ENCODE measurements at places on chromosomes 1 and 21.

DNA sequence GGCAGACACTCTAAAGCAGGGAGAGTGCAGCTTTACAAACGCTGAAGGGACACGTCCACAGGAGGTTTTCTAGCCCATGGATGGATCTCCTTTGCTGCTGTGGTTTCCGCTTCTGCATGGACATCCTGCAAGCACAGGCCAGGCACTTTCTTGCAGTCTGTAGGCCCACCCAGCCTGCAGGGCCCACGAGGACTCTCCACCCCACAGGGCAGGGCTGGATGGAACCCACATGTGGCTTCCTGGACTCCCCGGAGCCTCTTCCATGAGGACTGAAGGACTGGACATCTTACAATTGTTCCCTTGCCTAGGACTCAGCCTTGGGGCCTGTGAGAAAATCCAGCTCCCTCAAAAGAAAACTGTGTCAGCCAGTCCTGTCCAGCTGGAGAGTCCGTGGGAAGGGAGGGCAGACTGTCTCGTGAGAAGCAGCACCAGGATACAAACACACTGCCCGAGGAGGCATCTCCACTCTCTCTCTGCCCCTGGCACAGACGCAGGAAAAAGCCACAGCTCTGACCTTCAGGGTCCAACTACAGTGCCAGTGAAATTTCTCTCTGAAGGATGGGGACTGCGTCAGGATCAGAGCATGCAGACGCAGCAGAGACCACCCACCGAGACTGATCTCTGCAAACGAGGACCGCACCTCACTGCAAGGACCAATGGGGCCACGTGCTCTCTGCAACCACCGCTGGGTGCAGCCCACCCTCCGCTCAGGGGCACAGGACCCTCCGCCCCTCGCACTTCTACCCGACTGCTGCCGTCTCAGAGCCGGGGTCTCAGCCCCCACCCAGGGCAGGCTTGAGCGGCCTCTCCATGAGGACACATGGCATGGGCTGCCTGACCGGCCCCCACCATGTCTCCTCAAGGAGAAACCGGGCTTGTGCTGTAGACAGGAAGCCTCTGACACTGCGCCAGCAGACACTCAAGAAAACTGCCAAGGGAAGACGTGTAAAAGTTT, 130.1 kb downstream of the NPHP4 start:
- no peak overlapping the region for H3K27ac ChIP-seq
- DNase-seq: no peak
- peaks cover 6% of the 10 kb centered on the region for H3K36me3 ChIP-seq
- no peaks in the 10 kb centered on the region for H3K4me1 ChIP-seq
- no peaks in the 10 kb centered on the region for H3K27me3 ChIP-seq

GRCh38 chr1:99641558-99641957, 4.4 kb upstream of the PALMD start:
- no peak overlapping the region for H3K27ac ChIP-seq
- no peaks in the 10 kb centered on the region for H3K4me1 ChIP-seq
- H3K27me3 ChIP-seq: no peaks in the 10 kb centered on the region
- DNase-seq: no peak
- H3K36me3 ChIP-seq: no peaks in the 10 kb centered on the region

DNA sequence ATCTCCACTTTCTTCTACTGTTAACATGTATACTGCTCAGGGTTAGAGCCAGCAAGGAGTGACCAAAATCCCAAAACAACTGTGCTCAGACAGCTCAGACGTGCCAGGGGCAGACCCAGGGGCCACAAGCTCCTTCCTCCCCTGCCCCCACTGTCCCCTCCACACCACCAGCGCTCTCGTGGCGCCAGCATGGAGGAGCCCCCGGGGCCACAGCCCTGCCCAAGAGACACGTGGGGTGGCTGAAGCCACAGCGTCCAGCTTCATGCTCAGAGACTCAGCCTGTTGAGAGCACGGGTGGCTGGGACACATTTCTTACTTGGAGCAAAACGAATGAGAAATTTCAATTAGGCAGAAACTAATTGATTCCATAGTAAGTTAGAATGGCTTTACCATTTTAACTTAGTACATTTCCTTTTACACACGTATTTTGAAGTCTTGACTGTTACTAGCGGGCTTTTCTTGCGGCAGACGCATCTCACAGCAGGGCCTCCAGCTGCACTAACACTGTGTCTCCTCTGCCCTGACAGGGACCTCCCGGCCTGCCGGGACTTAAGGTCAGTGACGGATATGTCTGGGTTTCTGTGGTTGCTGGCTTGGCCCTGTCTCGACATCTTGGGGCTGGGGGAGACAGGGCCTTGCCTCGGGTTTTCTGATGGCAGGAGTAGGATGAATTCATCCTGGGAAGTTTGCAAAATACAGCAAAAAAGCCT, 54.2 kb downstream of the SLC19A1 start:
- H3K4me3 ChIP-seq: no peak overlapping the region
- no peak for DNase-seq
- no peaks in the 10 kb centered on the region for H3K4me1 ChIP-seq
- no peak overlapping the region for H3K27ac ChIP-seq

- no peak overlapping the region for H3K4me3 ChIP-seq
- no peak overlapping the region for H3K27ac ChIP-seq
- no peaks in the 10 kb centered on the region for H3K27me3 ChIP-seq
- no peaks in the 10 kb centered on the region for H3K4me1 ChIP-seq
Measured at GRCh38 chr1:85504417-85504816, 39.5 kb upstream of the DDAH1 start.

GRCh38 chr1:43557744-43558245, 27.1 kb downstream of the PTPRF start:
- no peaks in the 10 kb centered on the region for H3K27me3 ChIP-seq
- no peaks in the 10 kb centered on the region for H3K36me3 ChIP-seq
- DNase-seq: no peak
- H3K27ac ChIP-seq: no peak overlapping the region
- no peaks in the 10 kb centered on the region for H3K4me1 ChIP-seq

DNA sequence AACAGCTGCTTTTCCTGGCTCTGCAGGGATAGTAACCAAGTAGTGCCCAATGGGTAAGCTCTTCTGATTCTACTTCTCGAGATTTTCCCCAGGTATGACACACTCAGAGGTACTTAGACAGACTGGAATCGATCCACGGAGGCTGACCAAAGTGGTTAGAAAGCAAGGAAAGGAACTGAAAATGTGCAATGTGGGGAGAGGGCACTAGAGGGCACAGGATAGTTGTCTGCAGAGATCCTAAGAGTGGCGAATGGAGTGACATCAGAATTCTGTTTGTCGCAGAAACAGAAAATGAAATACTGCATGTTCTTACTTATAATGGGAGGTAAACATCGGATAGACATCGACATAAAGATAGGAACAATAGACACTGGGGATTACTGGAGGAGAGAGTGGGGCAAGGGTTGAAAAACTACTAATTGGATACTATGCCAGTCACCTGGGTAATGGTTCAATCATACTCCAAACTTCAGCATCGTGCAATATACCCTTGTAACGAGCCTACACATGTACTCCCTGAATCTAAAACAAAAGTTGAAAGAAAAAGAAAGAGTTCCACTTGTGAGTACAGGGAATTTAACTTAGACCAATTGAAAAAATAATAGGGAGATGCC, 23.3 kb downstream of the CYP2J2 start:
- no peaks in the 10 kb centered on the region for H3K27me3 ChIP-seq
- no peak overlapping the region for H3K4me3 ChIP-seq
- H3K4me1 ChIP-seq: no peaks in the 10 kb centered on the region
- H3K36me3 ChIP-seq: no peaks in the 10 kb centered on the region
- H3K27ac ChIP-seq: no peak overlapping the region

- no peak for DNase-seq
- no peaks in the 10 kb centered on the region for H3K36me3 ChIP-seq
- H3K4me3 ChIP-seq: no peak overlapping the region
- H3K27me3 ChIP-seq: no peaks in the 10 kb centered on the region
- no peaks in the 10 kb centered on the region for H3K4me1 ChIP-seq
Measured at GRCh38 chr1:162360874-162361260, 15.8 kb downstream of the SPATA46 start.

GRCh38 chr1:209403921-209404320, 179.6 kb upstream of the CAMK1G start:
- H3K4me3 ChIP-seq: no peak overlapping the region
- no peaks in the 10 kb centered on the region for H3K4me1 ChIP-seq
- DNase-seq: no peak
- no peaks in the 10 kb centered on the region for H3K36me3 ChIP-seq
- H3K27ac ChIP-seq: no peak overlapping the region

DNA sequence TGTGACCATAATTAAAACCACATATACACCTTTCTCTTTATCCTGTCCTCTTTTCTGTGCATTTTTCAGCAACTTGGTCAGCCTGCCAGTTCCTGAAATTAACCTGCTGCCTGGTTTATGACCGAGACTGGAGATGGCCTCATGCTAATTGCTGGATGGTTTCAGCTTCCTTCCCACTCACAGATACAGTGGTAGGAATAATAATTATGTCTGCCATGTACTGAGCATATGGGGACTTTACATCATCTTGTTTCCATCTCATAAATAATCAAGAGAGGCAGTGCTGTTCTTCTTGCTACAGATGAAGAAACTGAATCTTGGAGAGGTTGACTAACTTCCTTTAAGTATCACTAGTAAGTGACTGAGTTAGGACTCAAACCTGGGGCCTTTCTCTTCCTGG, 148.2 kb downstream of the NOS1AP start:
- H3K27me3 ChIP-seq: no peaks in the 10 kb centered on the region
- no peak overlapping the region for H3K27ac ChIP-seq
- no peak for DNase-seq
- no peaks in the 10 kb centered on the region for H3K4me1 ChIP-seq
- H3K36me3 ChIP-seq: no peaks in the 10 kb centered on the region

DNA sequence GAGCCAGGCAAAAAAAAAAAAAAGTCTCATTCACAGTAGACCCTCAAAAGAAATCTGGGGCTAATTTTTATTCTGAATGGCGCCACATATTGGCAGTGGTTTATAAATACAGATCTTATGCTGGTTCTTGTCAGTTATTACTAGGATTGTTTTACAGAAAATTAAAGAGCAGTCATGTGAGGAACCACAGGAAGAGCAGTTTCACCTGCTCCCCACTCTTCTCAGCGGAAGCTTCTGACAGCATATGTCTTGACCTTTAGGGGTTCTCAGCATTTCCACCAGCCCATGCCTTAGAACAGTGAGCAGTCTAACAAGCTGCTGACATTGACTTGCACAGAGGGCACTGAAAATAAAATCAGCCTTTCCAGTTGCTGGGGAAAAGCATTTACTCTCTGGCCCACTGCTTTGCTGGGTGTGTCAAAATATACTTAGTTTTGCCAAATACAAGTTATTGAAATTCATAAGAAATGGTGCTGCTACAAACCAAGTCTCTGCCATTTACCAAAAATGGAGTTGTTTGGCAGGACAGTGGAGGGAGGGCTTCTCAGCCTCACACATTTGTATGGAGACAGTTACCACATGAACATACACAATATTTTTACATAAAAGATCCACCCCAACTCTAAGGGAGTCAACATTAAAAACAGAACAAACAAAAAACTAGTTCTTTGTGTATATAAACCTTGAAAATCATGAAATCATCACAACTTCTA, 144.2 kb downstream of the SYT2 start:
- H3K27me3 ChIP-seq: no peaks in the 10 kb centered on the region
- no peak for DNase-seq
- H3K4me1 ChIP-seq: no peaks in the 10 kb centered on the region
- H3K4me3 ChIP-seq: no peak overlapping the region

- H3K27me3 ChIP-seq: no peaks in the 10 kb centered on the region
- no peaks in the 10 kb centered on the region for H3K4me1 ChIP-seq
- H3K27ac ChIP-seq: no peak overlapping the region
- no peak for DNase-seq
Measured at GRCh38 chr1:222767152-222767571, 30.2 kb downstream of the FAM177B start.

DNA sequence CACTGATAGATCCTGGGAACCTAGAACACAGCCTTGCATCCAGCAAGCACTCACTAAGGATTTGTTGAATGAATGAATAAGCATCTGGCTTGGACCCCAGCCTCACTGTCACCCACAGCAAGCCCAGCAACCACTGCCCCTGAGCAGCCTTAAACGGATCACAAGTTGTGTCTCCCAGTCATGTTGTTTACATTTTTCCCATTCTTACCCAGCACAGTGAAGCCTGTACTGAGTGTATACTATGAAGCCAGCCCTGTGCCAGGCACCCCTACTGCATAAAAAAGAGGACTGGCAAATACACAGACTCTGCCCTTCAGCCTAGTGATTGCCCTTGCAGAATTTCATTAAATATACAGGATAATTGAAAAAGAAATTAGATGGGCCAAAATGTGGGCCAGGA, 30.2 kb downstream of the RRAGC start:
- H3K27ac ChIP-seq: no peak overlapping the region
- no peaks in the 10 kb centered on the region for H3K4me1 ChIP-seq
- DNase-seq: no peak
- no peaks in the 10 kb centered on the region for H3K27me3 ChIP-seq

- H3K36me3 ChIP-seq: no peaks in the 10 kb centered on the region
- no peaks in the 10 kb centered on the region for H3K27me3 ChIP-seq
- no peak overlapping the region for H3K4me3 ChIP-seq
- no peak for DNase-seq
Measured at GRCh38 chr1:225747566-225747965, 30.1 kb upstream of the SRP9 start.

DNA sequence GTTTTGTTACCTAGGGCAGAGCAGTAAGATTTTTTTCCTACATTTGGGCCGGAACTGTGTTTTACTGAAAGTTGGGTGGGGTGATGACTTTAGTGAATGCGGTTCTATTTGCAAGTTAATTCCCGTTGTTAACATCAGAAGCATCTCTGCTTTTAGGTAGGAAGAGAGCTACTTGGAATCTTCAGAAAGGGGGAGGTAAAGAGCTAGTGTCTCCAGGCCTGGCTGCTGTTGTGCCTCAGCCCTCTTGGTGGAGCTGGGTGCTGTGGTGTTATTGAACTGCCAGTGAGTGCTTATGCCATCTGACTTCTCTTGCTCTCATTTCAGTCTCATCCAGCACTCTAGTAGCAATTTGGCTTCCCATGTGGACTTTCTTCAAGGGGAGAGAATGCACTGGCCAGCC, 3.4 kb downstream of the KDM4A start:
- no peaks in the 10 kb centered on the region for H3K27me3 ChIP-seq
- peaks cover 46% of the 10 kb centered on the region for H3K36me3 ChIP-seq
- peaks cover 16% of the 10 kb centered on the region for H3K4me1 ChIP-seq

DNA sequence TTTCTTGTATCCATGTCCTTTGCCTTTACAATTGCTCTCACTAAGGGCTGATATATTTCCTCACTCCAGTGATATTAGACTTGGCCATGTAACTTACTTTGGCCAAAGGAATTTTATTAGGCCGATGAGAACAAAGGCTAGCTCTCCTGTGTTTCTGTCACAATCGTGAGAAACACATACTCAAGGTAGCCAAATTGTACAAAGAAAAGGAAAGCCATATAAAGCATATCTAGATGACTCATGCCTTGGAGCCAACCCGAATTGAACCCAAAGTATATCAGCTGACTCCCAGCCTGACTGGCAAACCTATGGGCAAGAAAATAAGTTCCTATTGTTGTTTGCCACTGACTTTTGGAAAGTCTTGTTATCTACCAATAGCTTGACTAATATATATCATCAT, 371.7 kb upstream of the LRRC7 start:
- H3K4me1 ChIP-seq: no peaks in the 10 kb centered on the region
- H3K36me3 ChIP-seq: no peaks in the 10 kb centered on the region
- H3K4me3 ChIP-seq: no peak overlapping the region
- H3K27me3 ChIP-seq: no peaks in the 10 kb centered on the region
- no peak for DNase-seq

GRCh38 chr1:178692564-178693327, 32.3 kb upstream of the RALGPS2 start:
- DNase-seq: no peak
- no peaks in the 10 kb centered on the region for H3K27me3 ChIP-seq
- H3K27ac ChIP-seq: no peak overlapping the region
- H3K4me1 ChIP-seq: no peaks in the 10 kb centered on the region
- H3K36me3 ChIP-seq: no peaks in the 10 kb centered on the region
- H3K4me3 ChIP-seq: no peak overlapping the region

- H3K4me3 ChIP-seq: peak overlapping the region; percentile 58
- H3K27ac ChIP-seq: peak overlapping the region; percentile 77
- DNase-seq: no peak
- peaks cover 16% of the 10 kb centered on the region for H3K4me1 ChIP-seq
- no peaks in the 10 kb centered on the region for H3K36me3 ChIP-seq
- no peaks in the 10 kb centered on the region for H3K27me3 ChIP-seq
Measured at GRCh38 chr1:2132222-2133038, 62.1 kb downstream of the FAAP20 start.
